ENCODE measurements at places on chromosomes 12 and 14.

DNA sequence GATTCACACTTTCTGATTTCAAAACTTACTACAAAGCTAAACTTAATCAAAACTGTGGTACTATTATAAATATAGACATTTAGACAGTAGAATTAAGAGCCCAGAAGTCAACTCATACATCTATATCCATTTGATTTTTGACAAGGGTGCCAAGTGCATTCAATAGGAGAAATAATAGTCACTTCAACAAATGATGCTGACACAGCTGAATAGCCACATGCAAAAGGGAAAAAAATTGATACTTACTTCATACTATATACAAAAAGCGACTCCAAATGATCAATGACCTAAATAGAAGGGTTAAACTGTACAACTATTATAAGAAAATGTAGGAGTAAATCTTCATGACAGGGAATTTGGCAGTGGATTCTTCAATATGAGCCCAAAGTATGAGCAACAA, 40.7 kb upstream of the SYT10 start:
- DNase-seq, result no peak

GRCh38 chr12:79275631-79276030, 411.1 kb downstream of the SYT1 start:
- no peak for DNase-seq

DNA sequence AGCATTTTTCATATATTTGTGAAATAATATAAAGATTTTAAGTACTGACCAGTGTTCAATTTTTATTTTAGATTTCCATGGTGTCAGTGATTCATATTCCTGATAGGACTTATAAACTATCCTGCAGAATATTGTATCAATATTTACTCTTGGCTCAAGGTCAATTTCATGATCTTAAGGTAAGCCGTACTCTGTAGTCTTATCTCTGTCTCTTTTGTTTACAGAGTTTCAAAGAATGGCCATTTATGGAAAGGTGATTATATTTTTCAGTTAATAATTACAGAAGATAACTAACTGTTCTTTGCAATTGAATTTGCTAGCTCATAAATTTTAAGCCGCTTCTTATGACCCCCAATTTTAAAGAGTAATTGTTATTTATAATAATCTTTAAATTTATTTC, 27.9 kb downstream of the CGRRF1 start:
- DNase-seq, result no peak

- no peak for DNase-seq
Measured at GRCh38 chr14:21631084-21631483, 3.7 kb downstream of the OR10G2 start.

DNA sequence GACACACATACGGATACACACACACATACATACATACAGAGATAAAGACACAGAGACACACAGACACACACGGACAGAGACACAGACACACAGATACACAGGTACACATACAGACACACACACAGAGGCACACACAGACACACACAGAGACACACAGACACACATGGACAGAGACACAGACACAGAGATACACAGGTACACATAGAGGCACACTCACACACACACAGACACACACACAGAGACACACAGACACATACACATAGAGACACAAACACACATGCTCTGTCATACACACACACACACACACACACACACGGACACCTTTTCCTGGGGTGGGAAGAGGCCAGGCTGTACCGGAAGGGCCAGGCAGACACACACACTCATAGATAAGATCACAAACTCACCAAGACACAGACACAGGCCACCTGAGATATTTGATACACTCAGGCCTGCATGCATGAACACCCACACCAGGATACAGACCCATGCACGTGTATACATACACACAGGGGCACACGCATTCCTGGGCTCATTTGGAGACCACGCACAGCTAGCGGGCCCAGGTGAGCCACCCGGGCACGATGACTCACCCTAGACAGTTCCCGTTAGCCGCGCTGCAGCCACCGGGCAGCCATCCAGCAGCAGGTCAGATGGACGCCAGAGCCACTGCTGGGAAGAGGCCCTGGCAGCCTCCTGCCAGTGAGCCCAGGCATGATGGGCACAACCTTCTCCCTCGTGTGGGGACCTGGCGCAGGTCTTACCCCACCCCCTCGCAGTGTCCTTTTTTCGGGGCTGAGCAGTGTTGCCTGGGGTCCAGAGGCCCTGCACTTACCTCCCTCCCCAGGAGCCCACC, 1.8 kb upstream of the AHNAK2 start:
- no peak for DNase-seq

GRCh38 chr14:68447581-68448251, 345.2 kb downstream of the ZFP36L1 start:
- DNase-seq, result no peak

DNA sequence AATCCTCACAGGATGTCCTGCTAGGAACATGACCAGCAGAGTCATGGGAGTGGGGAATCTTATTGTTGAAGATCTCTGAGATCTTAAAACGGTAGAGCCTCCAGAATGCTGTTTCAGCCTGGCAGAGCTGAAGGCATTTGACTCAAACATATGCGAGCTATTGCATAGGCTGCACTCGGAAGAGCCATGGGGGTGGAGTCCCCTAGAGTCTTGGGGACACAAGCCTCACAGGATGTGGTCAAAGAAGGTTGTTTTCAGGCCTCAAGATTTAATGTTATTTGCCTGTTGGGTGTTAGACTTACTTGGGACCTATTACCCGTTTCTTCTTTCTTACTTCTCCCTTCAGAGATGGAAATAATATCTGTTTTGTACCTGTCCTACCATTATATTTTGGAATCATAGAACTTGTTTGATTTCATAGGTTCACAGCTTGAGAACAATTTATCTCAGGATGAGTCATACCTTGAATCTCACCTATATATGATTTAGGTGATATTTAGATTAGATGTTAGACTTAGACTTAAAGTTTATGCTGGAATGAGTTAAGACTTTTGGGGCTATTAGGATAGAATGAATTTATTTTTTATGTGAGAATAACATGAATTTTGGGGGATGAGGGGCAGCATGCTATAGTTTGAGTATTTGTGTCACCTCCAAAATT, 172.2 kb upstream of the ATP2B1 start:
- no peak for DNase-seq

- DNase-seq, result no peak
Measured at GRCh38 chr14:70915415-70915814, 8.2 kb downstream of the PCNX1 start.

GRCh38 chr14:102262929-102263462, 42.0 kb downstream of the MOK start:
- DNase-seq, result peak; percentile 41

GRCh38 chr14:91931478-91932088, 15.9 kb downstream of the FBLN5 start:
- no peak for DNase-seq

GRCh38 chr12:107873223-107873622, 98.7 kb downstream of the ASCL4 start:
- no peak for DNase-seq

GRCh38 chr12:13701502-13701901, 279.9 kb downstream of the GRIN2B start:
- DNase-seq, result no peak

- DNase-seq, result no peak
Measured at GRCh38 chr12:120468821-120469449, 613 bp downstream of the SRSF9 start.

DNA sequence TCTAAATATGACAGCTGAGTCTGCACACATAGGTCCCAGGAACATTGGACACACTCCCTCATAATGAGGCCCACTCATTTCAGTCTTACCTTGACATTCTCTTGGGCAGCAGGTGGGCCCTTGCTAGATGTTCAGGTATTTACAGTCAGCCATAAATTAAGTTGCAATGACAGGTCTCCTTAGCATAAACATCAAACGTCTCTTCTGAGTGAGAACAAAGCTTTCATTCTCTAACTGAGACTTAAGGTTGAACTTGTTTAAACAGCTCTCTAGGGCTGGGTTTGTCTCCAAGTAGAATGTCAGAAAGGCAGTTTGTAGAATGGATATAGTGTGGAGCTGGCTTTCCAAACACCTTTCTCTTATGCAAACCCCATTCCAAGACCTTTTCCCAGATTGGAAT, 10.3 kb downstream of the ACVR1B start:
- no peak for DNase-seq

- no peak for DNase-seq
Measured at GRCh38 chr14:92703516-92703915, 44.9 kb downstream of the LGMN start.

- peak; percentile 17 for DNase-seq
Measured at GRCh38 chr12:17528394-17528793, 561.6 kb downstream of the RERGL start.

- no peak for DNase-seq
Measured at GRCh38 chr14:32707742-32708500, 230.8 kb upstream of the NPAS3 start.

DNA sequence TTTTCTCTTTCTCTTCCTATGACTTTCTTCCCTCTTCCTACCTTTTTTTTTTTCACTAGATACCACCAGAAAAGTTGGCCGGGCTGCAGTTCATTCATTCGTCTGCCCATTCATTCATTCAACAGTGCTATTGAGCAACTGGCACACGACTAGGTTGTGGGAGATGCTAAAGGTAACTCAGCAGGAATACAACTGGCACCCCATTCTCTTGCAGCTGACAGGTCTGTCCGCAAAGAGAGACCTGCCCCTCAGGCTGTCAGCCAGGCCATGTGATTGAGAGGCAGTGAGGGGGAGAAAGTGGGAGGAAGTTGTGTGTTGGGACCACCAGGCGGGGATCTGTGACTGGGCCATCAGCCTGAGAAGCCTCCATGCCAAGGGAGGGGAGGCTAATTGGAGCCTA, 105.2 kb downstream of the TSPAN9 start:
- DNase-seq, result no peak

DNA sequence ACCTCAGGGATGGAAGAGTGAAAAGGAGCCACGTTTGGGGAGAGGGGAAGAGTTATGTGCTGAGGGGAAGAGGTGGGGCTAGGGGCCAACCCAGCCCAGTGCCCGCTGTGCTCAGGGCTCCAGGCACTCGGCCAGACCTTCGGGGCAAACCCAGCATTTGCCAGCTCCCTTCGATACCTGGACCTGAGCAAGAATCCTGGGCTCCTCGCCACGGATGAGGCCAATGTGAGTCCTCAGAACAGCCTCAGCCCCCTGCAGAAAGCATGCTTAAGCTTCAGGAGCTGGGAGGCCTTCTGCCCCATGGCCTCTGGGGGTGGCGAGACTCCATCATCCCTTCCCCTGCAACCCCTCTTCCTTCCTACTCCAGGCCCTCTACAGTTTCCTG, 5.0 kb downstream of the CARMIL3 start:
- DNase-seq, result no peak

- no peak for DNase-seq
Measured at GRCh38 chr12:12538535-12538934, 24.1 kb downstream of the DUSP16 start.

DNA sequence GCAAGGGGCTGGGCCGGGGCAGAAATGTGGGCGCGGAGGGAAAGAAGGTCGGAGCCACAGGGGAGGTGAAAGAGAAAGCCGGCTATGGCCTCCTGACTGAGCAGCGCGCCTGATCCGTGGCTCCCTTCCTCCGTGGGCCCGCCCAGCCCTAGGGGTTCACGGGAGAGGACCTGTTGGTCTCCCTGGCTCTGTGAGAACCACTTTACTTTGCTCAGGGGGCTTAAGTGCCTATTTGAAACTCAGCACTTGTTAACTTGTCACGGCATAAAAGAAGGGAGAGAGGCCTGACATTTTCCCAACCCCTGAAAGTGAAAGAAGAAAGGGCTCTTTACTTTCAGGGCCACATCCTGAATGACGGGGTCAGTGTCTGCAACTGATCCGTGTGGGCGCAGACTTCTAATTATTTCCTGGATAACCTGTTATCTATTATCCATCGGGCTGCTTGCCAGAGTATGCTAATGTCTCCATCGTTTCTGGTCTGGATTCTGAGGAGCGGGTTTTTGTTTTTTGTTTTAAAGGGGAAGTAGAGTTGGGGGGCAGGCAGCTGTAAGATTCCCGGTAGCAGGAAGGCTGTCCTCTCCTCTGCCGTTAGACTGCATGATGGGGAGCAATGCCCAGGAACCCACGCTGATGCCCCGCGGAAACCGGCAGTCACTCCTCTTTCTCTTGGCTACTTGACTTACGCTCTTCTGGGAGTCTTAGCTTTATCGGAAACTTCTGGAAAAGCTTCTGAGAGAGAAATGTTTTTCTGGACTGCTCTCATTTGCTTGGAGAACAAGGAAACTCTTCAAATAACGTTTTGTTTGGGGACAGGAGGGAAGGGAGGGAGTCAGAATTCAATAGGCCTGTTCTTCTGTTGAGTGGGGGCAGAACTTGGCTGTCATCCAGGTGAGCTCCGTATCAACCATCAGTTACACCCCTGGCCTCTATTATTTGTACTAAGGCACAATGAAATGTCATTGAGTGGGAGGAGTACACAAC, 127.7 kb upstream of the MAX start:
- DNase-seq, result peak; percentile 19

- DNase-seq, result peak; percentile 40
Measured at GRCh38 chr12:50734409-50735263, 29.3 kb upstream of the ATF1 start.

DNA sequence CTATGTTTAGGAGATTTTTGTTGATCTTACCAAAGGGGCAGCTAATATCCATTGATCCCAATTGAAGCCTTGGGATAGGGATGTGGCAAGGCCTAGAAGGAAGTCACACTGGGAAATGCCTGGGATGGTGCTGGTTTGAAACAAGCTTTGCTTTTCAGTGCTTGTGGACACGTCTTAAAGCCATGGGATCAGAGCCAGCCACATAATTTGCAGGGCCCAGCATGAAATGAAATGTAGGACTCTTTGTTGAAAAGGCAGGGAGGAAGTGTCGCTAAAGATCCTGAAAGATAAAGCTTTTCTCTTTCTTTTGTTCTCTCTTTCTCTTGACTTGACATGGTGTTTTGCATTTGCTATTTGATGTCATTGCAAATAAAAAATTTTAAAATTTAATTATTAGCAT, 5.0 kb downstream of the TTC9 start:
- no peak for DNase-seq

- peak; percentile 20 for DNase-seq
Measured at GRCh38 chr14:84929834-84930233, 600.1 kb upstream of the FLRT2 start.

GRCh38 chr12:124213666-124214347, 81.1 kb upstream of the RFLNA start:
- no peak for DNase-seq

- no peak for DNase-seq
Measured at GRCh38 chr14:70643967-70644366, 2.3 kb downstream of the TTC9 start.

GRCh38 chr14:24690492-24690891, 56.5 kb upstream of the GZMB start:
- DNase-seq, result peak; percentile 79

- DNase-seq, result no peak
Measured at GRCh38 chr12:52514471-52515318, 5.5 kb downstream of the KRT5 start.

DNA sequence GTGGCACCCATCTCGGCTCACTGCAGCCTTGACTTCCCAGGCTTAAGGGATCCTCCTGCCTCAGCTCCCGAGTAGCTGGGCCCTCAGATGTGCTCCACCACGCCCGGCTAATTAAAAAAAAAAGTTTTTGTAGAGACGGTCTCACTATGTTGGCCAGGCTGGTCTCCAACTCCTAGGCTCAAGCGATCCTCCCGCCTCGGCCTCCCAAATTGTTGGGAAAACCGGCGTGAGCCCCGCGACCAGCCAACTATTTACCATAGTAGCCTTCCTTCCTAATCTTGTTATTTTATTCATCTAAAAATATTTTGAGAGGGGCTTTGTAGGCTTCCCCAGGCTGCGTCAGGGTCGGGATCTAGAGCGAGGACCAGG, 25.4 kb upstream of the YY1 start:
- no peak for DNase-seq
